ENCODE measurements at places on chromosomes 11 and 22. TPM values are rescaled to one million over a fixed set of nuclear protein-coding genes. Genes with fewer than 3 reads are reported as not detected.

- no peak for DNase-seq
Measured at GRCh38 chr11:1087279-1087960, 12.7 kb downstream of the MUC2 start.

The CCDC157 gene
- total RNA-seq: 3.6 TPM

- DNase-seq: no peak
Measured at GRCh38 chr11:35116245-35116644, 22.7 kb upstream of the CD44 start.

DNA sequence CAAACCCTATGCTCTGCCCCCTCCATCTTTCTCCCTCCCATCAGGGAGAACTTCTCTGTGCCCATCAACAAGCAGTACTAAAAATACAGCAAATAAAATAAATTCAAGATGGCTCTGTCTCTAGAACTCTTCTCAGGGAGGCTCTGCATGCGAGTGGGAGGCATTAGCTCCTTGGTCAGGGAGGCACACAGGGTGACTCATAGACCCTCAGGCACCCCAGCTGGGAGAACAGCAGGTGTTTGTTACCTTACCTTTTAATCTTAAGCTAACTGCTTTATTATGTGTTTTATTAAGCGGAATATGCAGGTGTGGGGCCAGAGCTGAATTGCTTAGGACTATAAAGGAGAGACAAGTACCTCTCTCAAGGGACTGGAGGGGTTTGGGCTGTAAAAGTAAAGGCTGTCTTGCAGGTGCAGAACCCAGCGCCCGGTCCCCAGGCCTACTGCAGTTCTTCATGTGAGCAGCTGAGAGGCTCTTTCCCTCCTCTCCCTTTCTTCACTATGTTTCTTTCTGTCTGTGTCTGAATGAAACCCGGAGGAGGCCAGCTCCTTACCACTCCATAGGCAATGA, 20.8 kb downstream of the CSNK2A3 start:
- no peak for DNase-seq

DNA sequence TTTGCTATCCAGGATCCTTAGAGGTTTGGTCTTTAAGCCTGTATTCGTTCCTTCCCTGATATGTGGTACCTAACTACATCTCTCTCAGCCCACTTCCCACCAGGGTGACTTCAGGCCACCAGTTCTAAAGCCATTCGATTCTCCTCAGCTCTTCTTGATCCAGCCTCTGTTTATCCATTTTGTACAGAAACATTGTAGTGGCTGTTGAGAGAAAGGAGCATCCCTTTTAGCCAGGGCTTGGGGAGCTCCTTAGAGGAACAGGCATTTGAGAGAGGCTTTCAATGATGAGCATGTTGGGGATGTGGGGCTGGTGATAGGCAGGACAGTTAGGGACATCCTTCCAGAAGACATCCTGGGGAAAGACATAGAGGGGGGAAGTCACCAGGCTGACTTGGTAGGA, 17.9 kb downstream of the UBE2L3 start:
- DNase-seq: no peak

- no peak for DNase-seq
Measured at GRCh38 chr11:33692013-33692504, 8.6 kb downstream of the C11orf91 start.

- no peak for DNase-seq
Measured at GRCh38 chr22:10778296-10778814, 4749.6 kb upstream of the OR11H1 start.

DNA sequence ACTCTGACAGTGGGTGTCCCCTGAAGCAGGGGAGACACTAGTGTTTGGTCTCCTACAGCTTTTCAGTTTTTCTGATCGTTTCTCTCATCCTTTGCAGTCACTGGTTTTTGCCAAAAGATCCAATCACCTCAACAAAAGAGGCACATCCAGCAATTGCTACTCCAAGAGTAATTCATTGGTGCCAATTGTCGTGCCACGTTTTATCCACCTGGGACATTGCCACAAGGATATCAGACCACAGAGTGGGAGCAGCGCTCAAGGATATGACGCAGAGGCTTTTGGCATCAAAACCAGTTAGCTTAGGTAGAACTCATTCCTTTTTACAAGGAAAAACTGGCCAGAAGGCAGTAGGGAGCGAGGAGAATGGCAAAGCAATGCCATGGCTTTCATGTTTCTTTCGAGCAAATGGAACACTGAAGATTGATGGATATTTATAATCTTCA, 40.9 kb upstream of the BLID start:
- no peak for DNase-seq

GRCh38 chr22:40748388-40749355, 69.4 kb downstream of the MCHR1 start:
- DNase-seq: no peak

DNA sequence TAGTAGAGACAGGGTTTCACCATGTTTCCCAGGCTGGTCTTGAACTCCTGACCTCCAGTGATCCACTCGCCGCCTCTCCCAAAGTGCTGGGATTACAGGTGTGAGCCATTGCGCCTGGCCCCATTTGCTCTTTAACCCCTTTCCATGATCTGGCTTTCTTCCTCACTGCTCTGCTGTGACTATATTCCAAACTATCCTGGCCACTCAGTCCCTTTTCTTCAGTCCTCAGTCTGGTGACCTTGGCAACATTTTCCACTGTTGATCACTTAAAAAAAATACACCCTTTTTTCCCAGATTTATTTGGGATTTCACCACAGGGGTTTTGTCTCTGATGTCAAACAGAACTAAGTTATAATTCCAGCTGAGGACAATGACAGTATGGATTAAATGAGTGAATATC, 24.5 kb downstream of the MMP20 start:
- DNase-seq: no peak

- DNase-seq: no peak
Measured at GRCh38 chr11:128161436-128161835, 425.9 kb downstream of the ETS1 start.

GRCh38 chr11:20131788-20132666, 28.2 kb downstream of the DBX1 start:
- peak; percentile 58 for DNase-seq

The TMEM45B gene
- total RNA-seq: not detected

The TPST2 gene
- total RNA-seq: 16.6 TPM

The EHD1 gene
- total RNA-seq: 249 TPM

The OR4A16 gene
- not detected for total RNA-seq

DNA sequence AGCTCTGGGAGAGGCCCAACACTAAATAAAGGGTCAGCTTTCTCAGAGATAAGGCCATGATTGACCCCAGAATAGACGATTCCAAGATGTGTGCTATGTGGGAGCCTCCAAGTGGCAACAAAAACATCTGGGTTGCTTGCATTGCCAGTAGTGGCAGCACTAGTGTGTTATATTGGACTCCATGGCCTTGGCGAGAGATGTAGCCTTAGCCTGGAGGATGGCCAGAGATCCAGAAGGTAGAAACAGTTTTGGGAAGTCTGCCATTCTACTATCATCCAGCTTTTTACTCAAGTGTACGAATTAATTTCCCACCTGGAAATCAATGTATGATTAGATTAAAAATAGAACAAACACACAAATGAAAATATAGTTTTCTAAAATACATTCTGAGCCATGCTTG, 3.0 kb downstream of the OR8D4 start:
- no peak for DNase-seq

DNA sequence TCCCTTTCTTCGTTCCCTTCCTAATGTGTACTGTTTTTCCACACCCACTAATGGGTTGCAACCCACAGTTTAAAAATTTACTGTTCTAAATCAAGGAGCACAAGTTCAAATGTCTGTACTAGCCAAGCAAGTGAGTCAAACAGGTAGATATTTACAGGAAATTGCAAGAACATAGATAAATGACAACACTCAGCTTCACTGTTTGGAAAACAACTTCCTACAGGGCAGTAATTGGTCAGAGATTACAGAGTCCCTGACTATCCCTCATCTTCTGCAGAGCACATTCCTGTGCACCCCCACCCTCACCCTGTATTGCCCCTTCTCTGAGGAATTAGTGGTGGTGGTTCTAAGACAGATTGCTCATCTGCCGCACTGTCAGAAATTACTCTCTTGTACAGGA, 1.9 kb downstream of the SERPING1 start:
- DNase-seq: no peak

DNA sequence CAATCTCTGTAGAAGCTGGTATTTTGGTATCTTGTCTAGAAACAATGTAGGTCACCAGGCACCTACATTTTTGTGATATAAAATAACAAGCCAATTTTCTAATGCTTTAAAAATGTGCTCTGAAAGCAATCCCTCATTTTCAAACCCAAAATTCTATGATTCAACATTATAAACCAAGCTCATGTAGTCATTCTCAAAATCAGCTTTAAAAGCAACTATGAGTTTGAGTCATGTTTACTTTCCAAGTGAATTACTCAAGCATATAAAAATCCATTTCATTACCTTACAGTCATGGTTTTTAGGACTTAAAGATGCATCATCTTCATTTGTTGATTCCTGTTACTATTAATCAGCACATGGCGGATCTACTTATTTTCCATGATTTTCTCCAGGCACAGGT, 216.4 kb downstream of the GRM5 start:
- no peak for DNase-seq

GRCh38 chr11:61580271-61580888, 496 bp downstream of the SYT7 start:
- DNase-seq: peak; percentile 46

The BMAL1 gene
- total RNA-seq: 39.1 TPM

- DNase-seq: no peak
Measured at GRCh38 chr22:19197997-19198865, 19.7 kb upstream of the SLC25A1 start.

- DNase-seq: no peak
Measured at GRCh38 chr22:47357493-47357892, 595.0 kb downstream of the TBC1D22A start.

The HRAS gene
- total RNA-seq: 66.2 TPM

- DNase-seq: no peak
Measured at GRCh38 chr11:34380696-34381095, 22.9 kb upstream of the ABTB2 start.

The SOX6 gene
- 0.61 TPM for total RNA-seq

DNA sequence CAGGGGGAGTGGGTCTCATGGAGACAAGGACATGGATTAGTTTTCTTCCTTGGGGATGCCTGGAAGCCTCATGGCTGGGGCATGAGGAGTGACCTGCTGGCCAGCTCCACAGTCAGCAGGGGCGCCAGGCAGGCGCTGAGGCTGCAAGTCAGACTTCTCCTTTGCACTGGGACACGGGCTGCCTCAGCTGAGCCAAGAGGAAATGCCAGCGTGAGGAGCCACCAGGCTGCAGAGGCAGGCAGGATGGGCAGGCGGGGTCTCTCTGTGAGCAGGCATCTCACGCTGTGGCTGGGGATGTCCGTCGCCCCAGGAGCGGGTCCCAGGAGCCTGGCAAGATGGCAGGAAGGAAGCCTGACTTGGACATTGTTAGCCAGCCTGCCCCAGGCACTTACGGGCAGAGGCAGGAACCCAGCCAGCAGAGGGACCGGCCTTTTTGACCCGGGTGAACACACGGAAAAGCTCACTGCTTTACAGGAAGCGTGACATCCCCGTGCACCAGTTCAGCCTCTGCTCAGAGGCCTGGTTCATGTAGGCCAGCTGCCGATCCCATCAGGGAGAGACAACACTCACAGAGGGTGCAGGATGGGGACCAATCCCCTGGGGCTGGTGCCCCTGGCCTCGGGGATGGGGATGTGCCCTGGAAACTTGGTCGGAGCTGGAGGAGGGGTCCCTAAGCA, 10.2 kb downstream of the GNB1L start:
- DNase-seq: peak; percentile 25

- DNase-seq: no peak
Measured at GRCh38 chr11:87628026-87628580, 547.1 kb downstream of the RAB38 start.

DNA sequence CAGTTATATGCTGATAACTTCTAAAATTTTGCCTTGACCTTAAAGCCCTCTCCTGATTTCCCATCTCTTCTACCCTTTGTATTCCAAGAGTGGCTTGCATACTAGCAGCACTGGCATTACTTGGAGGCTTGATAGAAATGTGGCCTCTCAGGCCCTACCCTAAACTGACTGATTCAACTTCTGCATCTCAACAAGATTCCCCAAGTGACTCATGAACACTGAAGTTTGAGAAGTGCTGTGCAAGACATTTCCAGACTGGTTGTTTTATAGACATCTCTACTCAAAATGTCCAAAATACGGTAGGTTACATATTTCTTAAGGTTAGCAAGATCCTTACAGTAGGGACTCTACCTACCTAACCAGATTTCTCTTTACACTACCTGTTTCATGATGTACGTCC, 48.6 kb downstream of the SESN3 start:
- no peak for DNase-seq

GRCh38 chr11:113736323-113736722, 30.2 kb upstream of the TMPRSS5 start:
- no peak for DNase-seq

DNA sequence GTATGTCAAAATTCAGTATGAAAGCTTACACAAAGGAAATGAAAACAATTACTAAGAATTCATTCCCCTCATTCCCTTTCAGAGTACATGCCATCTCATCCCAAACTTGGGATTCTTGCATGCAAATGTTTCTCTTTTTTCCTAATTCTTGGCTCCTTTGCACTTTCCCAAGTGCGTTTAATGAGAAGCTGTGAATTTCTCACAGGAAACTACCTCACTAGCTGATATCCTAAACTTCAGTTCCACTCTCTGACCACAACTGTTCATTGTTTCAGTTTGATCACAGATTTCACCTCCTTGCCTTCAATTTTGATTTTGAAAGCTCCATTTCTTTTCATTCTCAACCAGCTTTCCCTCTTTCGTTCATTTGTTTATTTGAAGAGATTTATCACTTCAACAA, 5.9 kb upstream of the ARL14EP start:
- no peak for DNase-seq

DNA sequence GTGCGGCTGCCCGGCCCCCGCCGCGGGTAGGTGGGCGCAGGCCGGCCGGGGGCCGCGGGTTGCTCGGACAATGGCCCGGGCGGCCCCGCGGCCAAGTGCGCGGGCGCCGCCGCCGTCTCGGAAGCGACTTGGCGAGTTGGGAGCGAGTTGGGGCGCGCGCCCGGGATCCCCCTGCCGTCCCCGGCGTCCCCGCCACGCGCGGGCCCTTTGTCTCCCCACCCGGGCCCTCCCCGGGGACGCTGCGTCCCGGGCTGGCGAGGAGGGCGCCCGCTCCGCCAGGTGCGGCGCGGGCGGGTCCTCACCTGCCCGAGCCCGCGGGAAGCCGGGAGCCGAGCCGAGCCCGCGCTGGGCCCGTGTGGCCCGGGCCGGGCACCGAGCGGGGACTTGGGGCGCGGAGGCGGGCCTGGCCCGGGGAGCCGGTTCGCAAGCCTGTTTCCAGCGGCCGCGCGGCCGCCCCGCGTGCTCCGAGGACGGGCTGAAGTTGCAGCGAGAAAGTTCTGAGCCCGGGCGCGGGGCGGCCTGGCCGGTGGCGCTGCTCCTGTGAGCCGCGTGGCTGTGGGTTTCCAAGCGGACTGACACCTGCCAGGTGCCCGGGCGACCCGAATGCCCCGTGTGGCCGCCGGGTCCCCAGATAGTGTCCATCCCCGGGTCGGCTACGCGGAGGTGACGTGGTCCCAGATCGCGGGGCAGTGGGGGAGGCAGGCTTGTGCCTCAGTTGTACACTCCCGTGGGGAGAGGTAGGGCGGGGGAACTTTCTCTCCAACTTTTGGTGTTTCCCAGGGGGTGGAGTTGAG, 586 bp downstream of the LRP5 start:
- DNase-seq: peak; percentile 52

GRCh38 chr22:43365715-43366440, 22.7 kb upstream of the SCUBE1 start:
- DNase-seq: no peak

- no peak for DNase-seq
Measured at GRCh38 chr11:818396-819128, at the start of gene PNPLA2. PNPLA2 (plus strand) TSS chr11:818914; CDS start chr11:819719, 805 bp downstream.

The PRSS23 gene
- total RNA-seq: not detected

GRCh38 chr11:69171476-69172240, 15.9 kb downstream of the SMIM38 start:
- DNase-seq: no peak
